ENCODE measurements at places on chromosomes 5 and 9. TPM values are rescaled to one million over a fixed set of nuclear protein-coding genes. Genes with fewer than 3 reads are reported as not detected.

GRCh38 chr9:98485706-98486105 is 223.0 kb downstream of the GABBR2 start:
- peak; percentile 17 for DNase-seq

DNA sequence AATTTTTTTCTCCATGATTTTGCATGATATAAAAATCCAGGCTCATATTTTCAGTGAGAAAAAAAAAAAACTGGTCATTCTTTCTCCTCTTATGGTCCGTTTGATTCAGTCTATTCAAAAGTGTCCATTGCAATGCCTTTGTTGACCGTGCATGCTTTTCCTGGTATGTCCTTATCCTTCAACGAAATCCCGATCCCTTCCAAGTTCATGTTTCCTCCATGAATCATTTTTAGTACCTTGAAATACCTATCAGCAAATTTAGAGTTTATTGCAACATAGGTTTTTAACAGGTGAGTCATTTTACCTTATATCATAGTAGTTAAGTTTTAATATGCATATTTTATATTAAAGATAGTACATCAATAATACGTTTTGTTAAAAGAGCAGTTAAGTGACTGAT is 773.8 kb upstream of the CHD1 start:
- DNase-seq: no peak

SEMA6A gene
- 0.79 TPM for polyA plus RNA-seq

IFNA1 gene
- 1.1 TPM for polyA plus RNA-seq

DNA sequence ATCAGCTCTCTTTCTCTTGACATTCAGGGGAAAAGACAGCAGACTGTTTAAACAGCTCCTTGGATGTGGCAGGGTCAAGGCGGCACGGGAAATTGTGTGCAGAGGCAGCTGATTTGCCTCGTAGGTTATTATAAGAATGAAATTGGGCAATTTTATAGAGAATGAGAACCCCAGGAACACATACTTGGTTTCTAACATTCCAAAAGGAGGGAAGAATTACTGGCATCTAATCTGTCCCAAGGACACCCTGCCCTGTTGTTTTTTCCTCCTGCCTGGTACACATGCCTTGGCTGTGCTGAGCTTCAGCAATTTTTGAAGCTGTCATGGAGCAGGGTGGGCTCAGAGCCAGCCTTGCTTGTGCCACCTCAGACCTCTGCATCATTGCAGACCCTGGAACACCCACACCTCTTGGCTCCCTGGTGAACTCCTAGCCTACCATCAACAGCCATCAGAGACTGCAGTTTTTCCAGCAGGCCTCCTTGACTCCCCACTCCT is 143.6 kb downstream of the BOD1 start:
- peak; percentile 60 for DNase-seq

DNA sequence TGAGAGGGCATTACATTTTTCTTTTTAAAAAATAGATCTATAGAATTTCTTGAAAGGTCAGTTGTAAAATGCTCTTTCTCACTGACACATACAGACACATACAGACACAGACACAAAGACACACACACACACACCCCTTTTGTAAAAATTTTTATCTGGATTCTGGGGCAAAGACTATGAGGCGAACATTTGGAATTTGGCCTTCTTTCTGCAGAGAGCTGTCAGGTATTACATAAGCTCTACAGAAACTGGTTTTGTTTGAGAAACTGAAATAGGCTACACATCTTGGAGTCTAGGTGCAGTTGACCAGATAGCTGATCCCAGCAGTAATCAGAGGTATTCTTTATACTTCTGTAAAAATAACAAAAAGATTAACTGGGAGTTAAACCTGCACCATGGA is 315.9 kb upstream of the RPS23 start:
- DNase-seq: peak; percentile 32

DNA sequence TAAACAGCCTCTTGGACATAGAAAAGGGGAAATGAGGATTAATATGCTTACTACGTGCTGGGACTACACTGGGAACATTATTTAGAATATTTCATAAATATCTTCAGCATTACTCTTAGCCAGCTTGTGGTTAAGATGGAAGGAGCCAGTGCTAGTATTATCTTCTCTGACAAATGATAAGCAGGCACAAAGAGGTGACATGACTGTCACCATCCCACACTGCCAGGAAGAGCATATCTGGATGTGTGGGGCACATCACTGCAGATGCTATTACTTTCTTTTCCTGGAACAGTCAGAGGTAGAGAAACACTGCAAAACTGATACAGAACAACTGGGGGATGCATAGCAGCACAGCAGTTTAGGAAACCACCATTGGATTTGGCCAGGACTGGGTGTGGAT is 281.0 kb upstream of the TNC start:
- no peak for DNase-seq

GRCh38 chr9:123046406-123047195 is 13.1 kb downstream of the GPR21 start:
- DNase-seq: no peak

All from GM23248 (cell line).